HEK293T (cell line): ENCODE measurements at places on chromosomes 2 and 18.

DNA sequence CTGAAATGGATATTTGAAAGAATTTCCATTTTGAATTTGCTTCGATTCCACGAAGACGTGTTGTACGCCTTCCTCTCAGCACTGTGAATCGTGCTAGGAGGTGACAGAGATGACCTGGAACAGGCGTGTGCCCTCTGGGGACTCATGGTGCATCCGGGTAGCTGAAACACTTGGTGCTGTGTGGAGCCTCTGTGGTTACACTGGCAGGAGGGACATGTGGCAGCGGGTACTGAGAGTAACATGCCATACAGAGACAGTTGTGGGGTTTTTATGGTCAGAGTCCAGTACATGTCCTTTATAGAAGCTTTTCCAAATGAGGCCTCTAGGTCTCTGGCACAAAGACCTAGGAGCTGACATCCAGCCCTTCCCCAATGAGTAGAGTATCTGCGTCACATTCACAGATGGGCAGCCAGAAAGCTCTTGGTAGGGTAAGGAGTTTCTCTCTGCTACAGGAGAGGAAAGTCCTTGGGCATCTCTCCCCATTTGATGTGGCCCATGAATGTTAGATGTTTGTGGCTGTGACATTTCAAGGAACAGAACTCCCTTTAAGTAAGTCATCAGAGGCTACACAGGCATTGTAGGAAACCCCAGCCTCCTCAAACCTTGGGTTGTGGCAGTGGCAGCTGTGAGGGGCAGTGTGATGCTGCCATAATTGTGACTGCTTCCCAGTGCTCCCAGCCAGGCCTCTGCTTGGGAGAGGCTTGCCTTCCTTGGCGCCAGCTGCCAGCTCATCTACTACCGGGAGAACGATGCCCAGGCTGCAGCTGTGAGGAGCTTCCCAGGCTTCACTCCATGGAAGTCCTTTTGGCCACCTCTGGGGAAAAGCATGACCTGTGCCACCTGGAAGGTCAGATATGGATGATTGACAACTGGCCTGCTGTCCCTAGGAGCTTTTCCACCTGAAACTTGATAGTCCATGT lies 80.6 kb downstream of the ACOXL start:
- no peak for DNase-seq

- no peak for DNase-seq
These were observed 258.1 kb downstream of the LNPK start for GRCh38 chr2:175744000-175744399.

GRCh38 chr2:54259413-54260240 lies 3.6 kb upstream of the TSPYL6 start:
- DNase-seq = no peak

DNA sequence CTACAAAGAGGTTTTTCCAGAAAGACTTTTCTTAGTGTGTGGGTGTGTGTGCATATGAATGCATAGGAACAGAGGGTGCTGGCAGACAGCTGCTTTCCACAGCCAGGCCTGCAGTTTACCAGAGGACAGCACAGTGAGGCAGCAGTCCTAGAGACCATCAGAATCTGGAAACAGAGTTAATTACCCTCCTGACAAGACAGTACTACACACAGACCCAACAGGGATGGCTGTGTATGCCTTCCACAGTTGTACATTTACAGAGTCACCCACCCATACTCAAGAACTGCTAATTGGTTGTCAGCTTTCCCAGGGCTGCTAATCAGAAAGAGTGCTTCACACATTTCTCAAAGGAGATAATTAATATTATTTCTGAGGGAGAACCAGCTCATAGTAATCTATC lies 104.7 kb downstream of the FEZ2 start:
- no peak for DNase-seq

- no peak for DNase-seq
These were observed 193.7 kb downstream of the STK39 start for GRCh38 chr2:168053676-168054075.

DNA sequence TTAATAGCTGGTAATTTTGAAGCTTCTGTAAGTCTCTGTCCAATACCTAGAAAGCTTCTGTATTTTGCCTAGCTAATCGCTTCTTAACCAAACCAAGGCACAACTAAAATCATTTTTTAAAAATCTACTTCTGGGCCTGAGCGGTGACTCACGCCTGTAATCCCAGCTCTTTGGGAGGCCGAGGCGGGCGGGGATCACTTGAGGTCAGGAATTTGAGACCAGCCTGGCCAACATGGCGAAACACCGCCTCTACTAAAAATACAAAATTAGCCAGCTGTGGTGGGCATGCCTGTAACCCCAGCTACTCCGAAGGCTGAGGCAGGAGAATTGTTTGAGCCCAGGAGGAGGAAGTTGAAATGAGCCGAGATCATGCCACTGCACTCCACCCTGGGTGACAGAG lies 148.6 kb upstream of the FIGN start:
- no peak for DNase-seq

- no peak for DNase-seq
These were observed 192.7 kb downstream of the DYSF start for GRCh38 chr2:71646028-71646427.

DNA sequence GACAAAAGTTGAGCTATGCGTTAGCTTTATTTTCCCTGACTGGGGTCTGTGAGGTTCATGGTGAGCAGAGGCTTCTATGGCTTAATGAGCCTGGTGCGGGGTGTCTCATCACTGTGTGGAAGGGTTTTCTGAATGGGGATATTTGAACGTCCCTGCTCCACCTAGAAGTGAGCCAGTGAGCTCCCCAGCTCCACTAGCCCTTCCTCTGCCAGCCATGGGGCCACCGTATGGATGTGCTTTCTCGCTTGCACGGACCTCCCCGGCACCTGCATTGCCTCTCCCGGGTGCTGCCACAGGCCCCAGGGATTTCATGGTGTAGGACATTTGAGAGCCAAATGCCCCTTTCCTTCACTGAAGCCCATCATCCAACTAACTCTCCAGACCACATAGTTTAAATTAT lies 37.8 kb downstream of the CYP26B1 start:
- no peak for DNase-seq
